ENCODE measurements at places on chromosomes 16 and 17.
A peak's percentile ranks its signal among the peaks of the same experiment; 100 is the strongest.

DNA sequence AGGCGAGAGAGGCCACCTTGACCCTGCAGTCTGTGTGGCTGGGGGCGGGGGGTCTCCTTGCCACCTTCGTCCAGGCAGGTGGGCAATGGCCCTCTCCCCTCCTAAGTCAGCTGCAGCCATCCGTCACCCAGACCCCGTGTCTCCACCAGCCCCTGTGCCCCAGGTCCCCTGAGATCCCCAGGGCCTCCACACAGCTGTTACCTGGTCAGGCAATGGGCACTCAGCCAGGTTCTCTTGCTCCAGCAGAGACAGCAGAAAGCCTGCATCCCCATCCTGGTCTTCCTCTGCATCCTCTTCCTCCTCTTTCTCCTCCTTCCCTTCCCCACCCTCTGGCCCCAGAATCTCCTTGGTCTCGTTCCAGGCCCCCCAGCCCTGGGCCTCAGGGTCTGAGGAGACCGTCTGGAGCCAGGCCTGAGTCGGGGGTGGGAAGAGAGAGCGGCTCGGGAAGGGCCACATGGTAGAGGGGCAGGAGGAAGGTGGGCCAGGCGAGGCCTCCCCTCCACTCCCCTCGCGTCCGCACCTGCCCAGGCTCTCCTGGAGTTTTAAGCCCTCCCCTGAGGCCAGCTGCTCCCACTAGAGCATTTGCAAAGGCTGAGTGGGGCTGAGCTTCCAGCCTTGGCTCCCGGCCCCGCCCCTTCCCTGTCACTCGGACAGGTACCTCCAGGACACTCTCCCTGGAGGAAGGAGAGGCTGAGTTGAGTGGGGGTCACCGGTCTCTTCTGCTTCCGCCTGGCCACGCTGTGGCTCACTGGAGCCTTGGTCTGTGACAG is at the start of gene PABPN1L:
TSS of gene PABPN1L (minus strand) at position 510 of the 770 bp plus-strand sequence. CDS start at position 456, 54 bp downstream.
- DNase-seq, result no peak

DNA sequence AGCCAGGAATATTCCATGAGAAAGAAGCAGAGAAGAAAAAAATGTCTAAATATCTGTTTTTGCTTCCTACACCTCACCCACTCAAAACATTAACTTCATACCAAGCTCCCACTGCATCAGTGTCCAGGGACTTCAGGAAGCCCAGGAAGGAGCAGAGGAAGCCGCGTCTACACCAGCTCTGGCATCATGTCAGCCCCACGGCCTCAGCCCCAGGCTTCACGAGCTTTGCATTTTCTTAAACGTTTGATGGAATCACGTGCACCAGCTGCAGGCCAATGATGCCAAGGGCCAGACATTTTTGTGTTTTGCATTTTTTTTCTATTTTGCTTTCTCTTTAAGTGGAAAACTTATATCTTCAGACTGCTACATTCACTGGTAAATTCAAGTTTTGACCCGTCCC is 48.6 kb downstream of the CDRT4 start:
- peak; percentile 25 for DNase-seq

DNA sequence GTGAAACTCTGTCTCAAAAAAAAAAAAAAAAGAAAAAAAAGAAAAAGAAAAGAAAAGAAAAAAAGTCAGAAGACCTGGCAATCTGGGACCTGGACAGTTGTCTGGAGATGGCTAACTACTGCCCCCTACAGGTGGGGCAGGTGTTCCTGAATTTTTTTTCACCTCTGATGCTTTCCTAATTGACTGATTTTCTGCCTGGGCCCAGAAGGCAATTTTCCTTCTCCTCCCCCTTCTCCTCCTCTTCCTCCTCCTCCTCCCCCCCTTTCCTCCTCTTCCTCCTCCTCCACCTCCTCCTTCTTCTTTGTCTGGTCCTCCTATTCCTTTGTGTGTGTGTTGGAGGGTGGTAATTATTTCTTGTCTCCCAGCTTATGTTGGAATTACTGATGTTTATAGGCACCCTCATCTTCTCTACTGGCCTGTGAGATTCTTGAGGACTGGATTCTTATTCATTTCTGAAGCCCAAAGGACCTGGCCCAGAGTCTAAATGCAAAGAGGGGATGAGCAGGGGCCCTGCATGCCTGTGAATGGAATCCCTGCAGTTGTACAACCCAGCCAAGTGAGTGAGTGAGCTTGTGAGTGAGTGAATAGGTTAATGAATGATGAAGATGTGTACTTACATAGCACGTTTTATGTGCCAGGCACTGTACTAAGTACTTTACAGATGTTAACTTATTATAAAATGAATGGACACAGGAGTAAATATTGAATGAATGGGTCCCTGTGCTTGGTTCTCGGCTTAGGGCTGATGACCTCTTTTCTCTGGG is 26.9 kb downstream of the IRX5 start:
- peak; percentile 24 for DNase-seq

DNA sequence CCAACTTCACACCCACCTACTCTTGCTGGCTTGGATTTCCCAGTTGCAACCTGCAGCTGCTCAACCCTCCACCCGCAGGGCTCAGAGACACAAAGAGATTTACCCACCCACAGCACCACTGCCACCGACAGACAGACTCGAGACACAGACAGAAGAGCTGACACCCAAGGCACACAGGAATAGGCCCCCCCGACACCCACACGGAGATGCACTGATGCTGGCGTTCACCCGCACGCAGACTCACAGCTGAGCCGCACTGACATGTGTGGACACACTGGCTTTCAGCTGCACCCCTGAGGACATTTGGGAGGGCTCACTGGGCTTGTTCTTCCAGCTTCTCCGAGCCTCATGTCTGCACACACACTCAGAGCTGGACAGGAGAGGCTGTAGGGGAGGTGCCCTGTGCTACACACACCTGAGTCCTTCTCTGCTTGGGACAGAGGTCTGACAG is 8.2 kb downstream of the STX1B start:
- no peak for DNase-seq

DNA sequence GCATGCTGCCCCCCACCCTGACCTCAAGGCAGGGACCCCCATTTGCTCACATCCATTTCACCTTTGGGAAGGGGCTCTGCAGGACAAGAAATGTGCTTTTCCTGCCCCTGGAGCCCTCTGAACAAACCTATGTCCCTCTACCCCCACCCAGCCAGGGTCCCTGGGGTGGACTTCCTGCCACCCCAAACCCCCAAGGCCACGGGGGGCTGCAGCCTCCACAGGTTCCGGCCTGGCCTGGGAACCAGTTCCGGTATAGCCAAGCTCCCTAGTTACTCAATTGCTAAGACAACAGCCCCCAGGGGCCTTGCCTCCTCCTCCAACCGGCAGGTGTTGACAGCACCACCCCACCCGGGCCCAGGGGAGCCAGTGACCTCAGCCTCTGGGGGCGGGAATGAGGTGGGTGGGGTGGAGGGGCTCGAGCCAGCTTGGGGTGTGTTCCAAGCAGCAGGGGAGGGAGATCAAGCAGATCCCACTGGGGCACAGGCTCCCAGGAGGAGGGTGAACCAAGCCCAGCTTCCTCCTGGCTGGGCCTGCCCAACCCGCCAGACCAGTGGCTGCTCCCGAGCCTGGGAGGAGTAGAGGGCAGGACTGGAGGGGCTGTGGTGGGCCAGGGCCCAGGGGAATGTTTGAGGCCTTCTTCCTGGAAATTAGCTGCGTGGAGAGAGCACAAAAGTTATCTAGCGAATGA is 6.6 kb downstream of the PNMT start:
- no peak for DNase-seq

GRCh38 chr16:1884155-1884760 is 12.3 kb upstream of the MEIOB start:
- DNase-seq, result peak; percentile 36

DNA sequence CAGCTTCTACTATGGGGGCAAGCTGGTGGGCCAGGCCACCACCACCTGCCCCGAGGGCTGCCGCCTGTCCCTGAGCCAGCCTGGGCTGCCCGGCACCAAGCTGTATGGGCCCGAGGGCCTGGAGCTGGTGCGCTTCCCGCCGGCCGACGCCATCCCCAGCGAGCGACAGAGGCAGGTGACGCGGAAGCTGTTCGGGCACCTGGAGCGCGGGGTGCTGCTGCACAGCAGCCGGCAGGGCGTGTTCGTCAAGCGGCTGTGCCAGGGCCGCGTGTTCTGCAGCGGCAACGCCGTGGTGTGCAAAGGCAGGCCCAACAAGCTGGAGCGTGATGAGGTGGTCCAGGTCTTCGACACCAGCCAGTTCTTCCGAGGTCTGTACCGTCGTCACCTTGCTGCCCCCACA is 19.5 kb downstream of the IRF8 start:
- no peak for DNase-seq

All from RPMI7951 (cell line).